ENCODE measurements at places on chromosomes 4 and X. TPM values are rescaled to one million over a fixed set of nuclear protein-coding genes. Genes with fewer than 3 reads are reported as not detected.

GRCh38 chrX:73457306-73457705 is 10.5 kb downstream of the CDX4 start:
- H3K27me3 ChIP-seq, result no peaks in the 10 kb centered on the region
- DNase-seq, result no peak
- H3K27ac ChIP-seq, result no peak overlapping the region
- no peak overlapping the region for H3K4me3 ChIP-seq
- no peaks in the 10 kb centered on the region for H3K4me1 ChIP-seq
- no peaks in the 10 kb centered on the region for H3K36me3 ChIP-seq

The CSAG3 gene
- not detected for total RNA-seq

DNA sequence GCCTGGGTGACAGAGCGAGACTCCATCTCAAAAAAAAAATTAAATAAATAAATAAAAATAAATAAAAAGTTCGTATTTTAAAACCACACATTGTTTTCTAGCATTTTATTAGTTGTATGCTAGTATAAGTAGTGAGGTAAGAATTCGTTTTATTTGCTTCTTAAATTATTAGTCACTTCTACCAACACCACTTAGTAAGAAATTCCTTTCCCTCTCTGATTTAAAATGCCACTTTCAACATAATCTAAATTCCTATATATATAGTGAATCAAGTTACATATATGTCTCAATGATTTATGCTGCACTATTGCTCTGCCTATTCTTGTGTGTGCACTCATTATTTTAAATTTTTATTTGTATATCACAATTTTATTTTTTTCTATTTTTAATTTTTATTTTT is 72.1 kb downstream of the MAGEC1 start:
- H3K4me3 ChIP-seq, result no peak overlapping the region
- H3K27me3 ChIP-seq, result no peaks in the 10 kb centered on the region
- DNase-seq, result no peak

GRCh38 chrX:85221361-85221760 is 22.2 kb downstream of the SATL1 start:
- H3K27ac ChIP-seq, result no peak overlapping the region
- H3K27me3 ChIP-seq, result no peaks in the 10 kb centered on the region
- no peaks in the 10 kb centered on the region for H3K4me1 ChIP-seq
- H3K4me3 ChIP-seq, result no peak overlapping the region

DNA sequence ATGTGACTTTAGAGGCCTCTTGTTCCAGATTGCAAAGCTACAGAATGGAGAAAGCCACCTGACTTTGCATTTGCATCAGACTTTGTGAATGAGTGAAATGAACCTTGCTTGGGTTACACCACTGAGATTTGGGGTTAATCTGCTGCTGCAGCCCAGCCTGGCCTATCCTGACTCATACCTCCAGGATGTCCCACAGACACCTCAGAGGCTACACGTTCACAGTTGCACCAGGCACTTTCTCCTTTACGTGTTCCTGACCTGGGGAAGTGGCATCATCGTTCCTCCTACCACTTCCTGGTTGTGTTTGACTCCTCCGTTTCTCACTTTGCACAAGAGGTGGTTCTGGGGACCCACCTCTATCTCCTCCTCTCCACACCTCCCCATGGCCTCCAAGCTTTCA is 9.2 kb upstream of the SORCS2 start:
- no peak for DNase-seq
- no peak overlapping the region for H3K4me3 ChIP-seq
- no peaks in the 10 kb centered on the region for H3K4me1 ChIP-seq
- H3K36me3 ChIP-seq, result no peaks in the 10 kb centered on the region
- no peak overlapping the region for H3K27ac ChIP-seq
- H3K27me3 ChIP-seq, result no peaks in the 10 kb centered on the region

DNA sequence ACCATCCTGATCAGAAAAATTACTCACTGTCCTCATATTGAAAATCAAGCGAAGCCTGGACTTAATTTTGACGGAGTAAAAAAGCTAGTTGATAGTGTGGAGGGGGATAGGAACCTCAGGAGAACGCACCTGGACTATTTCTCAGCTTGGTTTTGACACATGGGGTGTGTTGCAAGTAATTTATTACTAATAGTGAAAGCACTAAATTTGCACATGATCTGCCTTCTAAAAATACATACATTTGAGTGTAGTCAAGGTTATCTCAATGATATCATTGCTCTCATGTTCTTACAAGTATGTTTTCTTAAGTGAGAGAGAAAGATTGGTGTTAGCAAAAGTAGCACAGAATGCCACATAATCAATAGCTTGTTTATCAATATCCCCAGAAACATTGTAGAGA is 29.5 kb downstream of the LRIT3 start:
- no peaks in the 10 kb centered on the region for H3K36me3 ChIP-seq
- H3K4me3 ChIP-seq, result no peak overlapping the region
- H3K27me3 ChIP-seq, result no peaks in the 10 kb centered on the region

GRCh38 chrX:42536286-42536685 is 241.7 kb downstream of the PPP1R2C start:
- H3K27ac ChIP-seq, result no peak overlapping the region
- H3K4me3 ChIP-seq, result no peak overlapping the region
- no peak for DNase-seq
- no peaks in the 10 kb centered on the region for H3K27me3 ChIP-seq
- H3K4me1 ChIP-seq, result no peaks in the 10 kb centered on the region

GRCh38 chr4:37760840-37761239 is 65.6 kb upstream of the PGM2 start:
- H3K4me1 ChIP-seq, result peaks cover 24% of the 10 kb centered on the region
- no peaks in the 10 kb centered on the region for H3K27me3 ChIP-seq
- no peaks in the 10 kb centered on the region for H3K36me3 ChIP-seq
- no peak for DNase-seq

The ASB9 gene
- total RNA-seq, result not detected

DNA sequence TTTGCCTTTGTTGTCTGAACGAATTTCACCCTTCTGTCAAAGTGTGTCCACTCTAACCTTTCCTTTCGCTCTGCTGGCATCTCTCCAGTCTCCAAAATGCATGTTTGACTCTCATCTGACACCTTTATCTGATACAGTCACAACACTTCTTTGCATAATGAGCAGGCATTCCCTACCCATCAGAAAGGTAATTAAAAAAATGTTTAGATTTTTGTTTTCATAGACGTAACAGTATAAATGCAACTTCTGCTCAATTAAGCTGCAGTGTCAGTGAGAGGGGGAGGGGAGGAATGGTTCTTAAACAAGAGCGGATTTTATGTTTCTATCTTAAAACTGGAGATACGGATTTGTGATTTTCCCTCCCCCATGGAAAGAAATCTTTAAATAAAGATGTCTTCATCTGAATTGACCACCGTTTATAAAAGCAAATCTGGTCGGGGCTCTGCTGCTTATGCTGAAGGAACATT is 70.2 kb downstream of the CXXC4 start:
- no peak overlapping the region for H3K4me3 ChIP-seq
- H3K27me3 ChIP-seq, result no peaks in the 10 kb centered on the region
- H3K36me3 ChIP-seq, result no peaks in the 10 kb centered on the region
- no peak for DNase-seq
- no peak overlapping the region for H3K27ac ChIP-seq

DNA sequence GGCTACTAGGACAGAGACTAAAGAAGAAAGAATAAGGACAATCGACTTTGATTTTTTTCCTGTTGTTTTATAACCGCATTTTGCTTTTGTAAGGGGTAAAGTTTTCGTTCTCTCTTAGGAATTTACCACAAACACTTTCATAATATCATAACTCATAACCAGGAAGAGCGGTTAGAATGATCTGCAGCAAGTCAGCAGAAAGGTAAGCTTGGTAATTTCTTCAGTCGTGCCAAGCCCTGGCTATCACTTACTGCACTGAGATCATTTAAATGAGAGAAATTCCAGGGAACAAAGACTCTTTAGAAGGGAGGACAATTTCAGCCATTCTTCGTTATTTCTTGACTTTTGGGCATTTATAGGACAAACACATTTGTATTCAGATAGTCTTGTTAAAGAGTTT is 258.1 kb downstream of the UNC5C start:
- no peaks in the 10 kb centered on the region for H3K36me3 ChIP-seq
- DNase-seq, result no peak
- H3K27ac ChIP-seq, result no peak overlapping the region

DNA sequence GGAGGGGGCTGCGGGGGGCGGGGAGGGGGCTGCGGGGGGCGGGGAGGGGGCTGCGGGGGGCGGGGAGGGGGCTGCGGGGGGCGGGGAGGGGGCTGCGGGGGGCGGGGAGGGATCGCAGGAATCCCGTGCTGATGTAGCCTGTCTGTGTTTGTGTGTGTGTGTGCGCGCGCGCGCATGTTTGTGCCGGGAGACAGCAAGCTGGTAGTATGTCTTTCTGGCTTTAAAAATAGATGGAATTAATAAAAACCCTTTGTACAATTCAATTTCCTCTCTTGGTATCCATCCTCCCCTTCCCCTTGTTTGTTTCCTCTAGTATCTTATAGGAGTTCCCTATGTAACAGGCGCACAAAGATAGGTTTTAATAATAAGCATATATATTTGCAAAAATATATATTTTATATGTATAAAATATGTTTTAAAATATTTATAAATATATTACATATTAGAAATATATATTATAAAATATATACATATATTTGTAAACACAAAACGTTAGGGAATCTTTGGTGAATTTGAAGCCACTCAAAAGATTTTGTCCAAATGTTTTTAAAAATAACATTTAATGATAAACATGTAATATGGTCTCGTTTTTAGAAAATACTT is 782 bp downstream of the ARHGAP24 start:
- H3K4me1 ChIP-seq, result peaks cover 44% of the 10 kb centered on the region
- DNase-seq, result no peak
- peak overlapping the region; percentile 62 for H3K4me3 ChIP-seq
- H3K27ac ChIP-seq, result peak overlapping the region; percentile 91

The EPHA5 gene
- total RNA-seq, result not detected

- no peak overlapping the region for H3K4me3 ChIP-seq
- H3K4me1 ChIP-seq, result no peaks in the 10 kb centered on the region
- DNase-seq, result no peak
- H3K27ac ChIP-seq, result no peak overlapping the region
- no peaks in the 10 kb centered on the region for H3K36me3 ChIP-seq
- H3K27me3 ChIP-seq, result no peaks in the 10 kb centered on the region
Measured at GRCh38 chrX:106692425-106693065, 34.0 kb upstream of the RNF128 start.

- no peaks in the 10 kb centered on the region for H3K27me3 ChIP-seq
- H3K4me1 ChIP-seq, result no peaks in the 10 kb centered on the region
- no peak for DNase-seq
- H3K27ac ChIP-seq, result no peak overlapping the region
- no peaks in the 10 kb centered on the region for H3K36me3 ChIP-seq
Measured at GRCh38 chrX:104877504-104877903, 311.5 kb downstream of the IL1RAPL2 start.

All from B cell (primary cell).